ENCODE measurements at places on chromosomes 16 and 17.

GRCh38 chr17:30819971-30820705, 4.4 kb downstream of the CRLF3 start:
- DNase-seq, result no peak

DNA sequence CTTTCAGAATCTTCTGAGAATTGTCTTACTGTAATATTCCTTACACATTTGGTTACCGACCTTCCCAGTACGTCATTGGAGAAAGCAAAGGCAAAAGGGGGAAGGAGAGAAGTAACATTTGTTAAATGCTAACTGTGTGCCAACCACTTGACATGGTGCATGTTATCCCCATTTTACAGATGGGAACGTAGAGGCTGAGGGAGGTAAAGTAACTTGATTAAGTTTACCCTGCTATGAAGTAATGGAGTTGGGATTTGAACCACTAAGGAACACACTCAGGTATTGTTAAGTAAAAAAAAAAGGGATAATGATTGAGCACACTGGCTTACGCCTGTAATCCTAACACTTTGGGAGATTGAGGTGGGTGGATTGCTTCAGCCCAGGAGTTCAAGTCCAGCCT, 156.4 kb downstream of the PRKCA start:
- no peak for DNase-seq

DNA sequence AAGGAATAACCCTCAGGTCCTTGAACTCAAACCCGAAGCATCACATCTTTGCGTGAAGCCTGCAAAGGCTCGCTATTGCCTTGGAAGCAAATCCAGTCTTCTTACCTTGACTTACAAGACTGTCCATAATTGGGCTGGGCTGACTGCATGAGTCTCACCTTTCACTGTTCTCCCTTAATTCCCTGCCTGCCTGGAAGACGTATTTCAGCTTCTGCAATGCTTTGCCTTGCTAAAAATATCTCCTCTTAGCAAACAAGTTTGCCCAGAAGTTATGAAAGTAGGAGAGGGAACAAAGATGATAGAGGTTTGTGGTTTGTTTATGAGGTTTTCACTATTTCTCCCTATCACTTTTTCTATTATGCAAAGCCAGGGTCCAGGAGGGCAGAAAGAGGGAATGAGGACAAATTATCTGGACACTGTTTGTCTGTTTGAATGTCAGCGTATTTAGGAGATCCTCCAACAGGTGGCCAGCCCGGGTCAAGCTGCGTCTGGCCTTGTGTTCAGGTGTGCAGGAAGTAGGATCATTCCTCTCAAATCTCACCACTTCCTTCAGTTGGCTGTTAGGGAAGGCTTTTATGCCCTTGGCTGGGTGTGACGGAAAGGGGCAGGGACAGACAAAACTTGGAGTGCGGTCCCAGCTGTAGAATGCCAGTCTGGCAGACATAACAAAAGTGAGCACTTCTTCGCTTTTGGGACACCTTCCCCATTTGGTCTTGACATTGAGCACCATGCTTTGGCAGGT, 488.9 kb downstream of the CDH13 start:
- no peak for DNase-seq

- no peak for DNase-seq
These were observed 13.9 kb downstream of the LRRC37B start for GRCh38 chr17:32020943-32021614.

DNA sequence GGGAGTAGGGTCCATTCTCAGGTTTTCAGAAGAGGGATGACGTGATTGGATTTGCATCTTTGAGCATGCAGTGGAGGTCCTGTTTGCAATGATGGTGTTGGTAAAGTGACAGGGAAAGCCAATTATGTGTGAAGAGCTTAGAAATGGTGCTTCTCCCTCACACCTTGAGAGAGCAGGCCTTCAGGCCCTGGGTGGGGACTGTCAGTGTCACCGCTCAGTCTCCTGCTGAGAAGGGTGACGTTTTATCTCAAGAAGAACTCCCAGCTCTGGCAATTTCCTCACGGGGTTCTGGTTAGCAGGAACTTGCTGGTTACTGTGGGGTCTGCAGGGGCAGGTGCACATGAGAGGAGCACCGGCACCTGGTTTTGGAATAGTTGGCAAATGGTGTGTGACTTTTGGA, 11.2 kb downstream of the PLCG2 start:
- DNase-seq, result no peak

DNA sequence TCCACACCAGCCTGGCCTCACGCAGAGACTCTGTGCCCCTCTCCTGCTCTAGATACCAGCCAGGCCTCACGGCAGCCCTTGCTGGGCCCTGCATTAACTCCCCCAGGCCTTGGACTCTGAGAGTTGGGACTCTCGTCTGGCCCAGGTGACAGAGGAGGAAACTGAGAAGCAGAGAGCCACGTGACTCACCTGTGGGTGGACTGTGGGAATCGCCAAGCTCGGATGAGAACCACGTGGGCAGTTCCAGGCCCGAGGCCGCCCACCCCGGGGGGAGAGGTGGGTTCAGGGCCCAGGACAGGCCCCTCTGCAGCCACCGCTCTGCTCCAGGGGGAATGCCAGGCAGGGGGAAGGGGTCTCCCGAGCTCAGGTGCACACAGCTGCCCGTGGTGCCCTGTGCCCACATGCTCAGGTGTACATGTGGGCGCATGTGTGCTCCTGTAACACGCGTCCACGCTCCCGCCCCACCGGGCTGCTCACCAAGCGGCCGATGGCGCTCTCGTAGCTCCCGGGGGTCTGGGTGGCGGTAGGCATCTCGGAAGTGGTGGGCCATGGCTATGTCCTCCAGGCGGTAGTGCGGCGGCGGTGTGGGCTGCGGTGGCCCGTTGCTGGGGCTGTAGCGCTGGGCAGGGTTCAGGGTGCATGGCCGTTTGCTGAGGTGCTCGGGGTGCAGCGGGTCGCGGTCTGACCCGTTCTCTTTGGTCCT, 18.3 kb upstream of the PABPN1L start:
- DNase-seq, result no peak

GRCh38 chr17:10875984-10876555, 38.2 kb upstream of the PIRT start:
- DNase-seq, result no peak

DNA sequence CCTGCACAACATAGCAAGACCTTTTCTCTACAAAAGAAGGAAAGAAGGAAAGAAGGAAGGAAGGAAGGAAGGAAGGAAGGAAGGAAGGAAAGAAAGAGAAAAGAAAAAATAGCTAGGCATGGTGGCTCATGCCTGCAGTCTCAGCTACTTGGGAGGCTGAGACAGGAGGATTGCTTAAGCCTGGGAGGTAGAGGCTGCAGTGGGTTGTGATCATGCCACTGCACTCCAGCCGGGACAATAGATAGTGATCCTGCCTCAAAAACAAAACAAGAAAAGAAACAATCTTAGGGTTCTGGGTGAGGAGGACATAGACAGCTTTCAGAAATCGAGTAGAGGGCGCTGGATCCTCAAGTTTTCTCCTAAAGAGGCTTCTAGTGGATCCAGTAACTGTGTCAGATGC, 59.7 kb upstream of the CLEC3A start:
- no peak for DNase-seq

GRCh38 chr17:81888988-81889595, 2.3 kb downstream of the ALYREF start:
- no peak for DNase-seq

- DNase-seq, result no peak
These were observed 591.1 kb downstream of the WWOX start for GRCh38 chr16:78690510-78690909.

DNA sequence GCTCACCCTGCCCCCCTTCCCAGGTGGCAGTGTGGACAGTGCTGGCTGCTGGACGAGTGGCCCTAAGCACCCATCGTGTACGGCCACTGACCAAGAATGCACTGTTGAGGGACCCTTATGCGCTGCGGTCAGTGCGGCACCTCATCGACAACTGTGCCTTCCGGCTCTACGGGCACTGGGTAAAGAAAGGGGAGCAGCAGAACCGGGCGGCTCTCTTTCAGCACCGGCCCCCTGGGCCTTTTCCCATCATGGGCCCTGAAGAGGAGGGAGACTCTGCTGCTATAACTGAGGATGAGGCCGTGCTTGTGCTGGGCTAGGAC, 5.1 kb downstream of the CFAP119 start:
- DNase-seq, result no peak

- DNase-seq, result no peak
These were observed 29.3 kb upstream of the AQP8 start for GRCh38 chr16:25187491-25187795.

DNA sequence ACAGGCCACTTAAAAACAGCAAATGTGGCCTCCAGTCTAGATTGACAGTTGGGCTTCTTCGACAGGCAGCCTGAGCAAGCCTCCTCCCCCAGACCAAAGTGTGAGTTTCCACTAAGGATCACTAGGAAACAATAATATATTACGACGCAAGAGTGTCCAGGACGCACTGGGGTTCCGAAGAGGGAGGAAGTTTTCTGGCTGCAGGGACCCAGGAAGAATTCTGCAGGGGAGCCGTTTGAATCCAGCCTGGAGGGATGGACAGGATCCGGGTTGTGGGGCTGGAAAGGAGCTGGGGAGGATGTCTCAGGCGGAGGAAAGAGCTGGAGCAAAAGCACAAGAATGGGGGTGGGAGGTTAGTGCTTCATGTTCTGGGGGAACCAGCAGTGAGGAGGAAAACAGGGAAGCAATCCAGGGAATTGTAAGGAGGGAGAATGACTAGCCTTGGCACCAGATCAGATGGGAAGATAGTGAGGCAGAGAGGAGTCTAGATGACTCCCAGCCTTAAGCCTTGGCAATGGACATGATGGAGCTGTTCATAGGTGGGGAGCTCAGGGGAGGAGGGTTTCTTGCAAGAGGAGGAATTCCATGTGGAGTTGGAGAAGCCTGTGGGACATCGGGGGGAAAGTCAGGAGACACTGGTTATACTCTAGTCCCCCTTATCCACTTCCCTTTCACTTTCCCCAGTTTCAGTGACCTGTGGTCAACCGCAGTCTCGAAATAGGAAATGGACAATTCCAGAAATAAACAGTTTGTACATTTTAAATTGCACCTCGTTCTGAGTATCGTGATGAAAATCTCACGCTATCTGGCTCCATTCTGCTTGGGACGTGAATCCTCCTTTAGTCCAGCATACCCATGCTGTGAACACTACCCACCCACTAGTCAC, 26.6 kb downstream of the NGFR start:
- no peak for DNase-seq

DNA sequence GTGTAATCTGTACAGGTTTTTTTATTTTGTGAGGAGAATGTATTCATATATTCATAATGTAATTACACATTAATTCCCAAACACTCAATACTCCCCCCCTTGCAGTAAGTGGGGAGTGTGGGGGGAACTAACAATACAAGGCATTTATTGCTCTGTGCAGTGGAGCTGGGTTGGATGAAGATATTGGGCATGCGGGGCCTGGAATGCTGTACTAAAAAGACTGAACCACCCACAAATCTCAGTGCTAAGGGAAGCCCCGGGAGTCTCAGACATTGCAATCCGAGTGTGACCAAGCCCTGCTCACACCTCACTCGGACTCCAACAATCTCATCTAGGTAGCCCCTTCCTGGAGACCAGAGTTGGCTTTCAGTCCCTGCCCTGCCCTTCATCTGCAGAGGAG, 6.0 kb downstream of the PLLP start:
- no peak for DNase-seq

All from GOT3 (cell line).